ENCODE measurements at places on chromosomes 6 and 20.

DNA sequence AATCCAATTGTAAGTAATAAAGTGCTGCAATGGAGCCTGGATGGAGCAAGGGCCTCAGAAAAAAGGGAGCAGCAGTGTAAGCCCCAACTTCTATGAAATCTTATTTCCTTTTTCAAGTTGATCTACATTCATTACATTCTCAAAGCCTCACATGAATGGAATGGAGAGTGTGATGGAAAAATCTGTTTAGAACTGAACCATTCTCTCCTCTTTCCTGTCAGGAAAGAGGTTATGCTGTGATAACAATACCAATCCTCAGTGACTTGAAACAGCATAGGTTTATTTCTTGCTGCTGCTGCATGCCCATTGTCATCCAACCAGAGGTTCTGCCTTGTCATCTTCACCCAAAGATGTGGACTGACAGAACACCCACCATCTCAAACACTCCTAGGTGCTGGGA is 8.9 kb upstream of the OR2H2 start:
- no peak for DNase-seq

- DNase-seq = no peak
Measured at GRCh38 chr6:80976336-80976735, 776.1 kb downstream of the TENT5A start.

- DNase-seq = no peak
Measured at GRCh38 chr20:38726804-38727606, 2.7 kb downstream of the SLC32A1 start.

GRCh38 chr20:63696306-63696627 is 185 bp upstream of the TNFRSF6B start:
- no peak for DNase-seq

GRCh38 chr20:37804584-37805566 is 98.1 kb upstream of the VSTM2L start:
- no peak for DNase-seq

DNA sequence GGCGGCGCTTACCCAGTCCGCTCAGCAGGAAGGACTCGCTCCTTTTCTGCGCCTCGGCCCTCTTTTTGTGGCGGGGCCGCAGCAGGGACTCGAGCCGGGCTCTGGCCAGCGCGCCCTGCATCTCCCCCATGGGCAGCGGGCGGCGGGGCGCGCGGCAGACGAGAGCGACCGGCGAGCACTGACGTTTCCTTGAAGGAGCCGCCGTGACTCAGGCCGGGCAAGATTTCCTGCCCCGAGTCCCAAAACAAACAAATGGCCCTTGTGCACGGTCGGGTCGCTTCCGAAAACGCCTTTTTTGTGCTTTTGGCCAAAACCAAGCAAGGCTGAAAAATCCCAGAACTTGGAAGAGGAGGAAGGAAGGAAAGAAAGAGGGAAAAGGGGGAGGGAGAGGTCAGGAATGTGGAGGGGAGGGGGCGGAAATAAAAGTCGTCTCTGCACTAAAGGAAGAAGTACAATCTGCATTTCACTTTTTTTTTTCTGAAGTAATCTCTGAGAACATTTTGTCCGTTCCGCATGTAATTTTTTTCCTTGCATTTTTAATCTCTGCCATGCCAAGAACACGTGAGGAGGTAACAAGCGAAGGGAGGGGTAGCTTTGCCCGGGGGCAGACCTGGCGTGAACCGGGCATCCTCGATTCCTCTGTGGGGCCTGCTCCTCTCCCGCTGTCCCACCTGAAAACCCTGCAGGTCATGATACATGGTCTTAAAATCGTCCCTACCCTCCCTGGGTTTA is 123.3 kb upstream of the SLC2A12 start:
- DNase-seq = no peak

DNA sequence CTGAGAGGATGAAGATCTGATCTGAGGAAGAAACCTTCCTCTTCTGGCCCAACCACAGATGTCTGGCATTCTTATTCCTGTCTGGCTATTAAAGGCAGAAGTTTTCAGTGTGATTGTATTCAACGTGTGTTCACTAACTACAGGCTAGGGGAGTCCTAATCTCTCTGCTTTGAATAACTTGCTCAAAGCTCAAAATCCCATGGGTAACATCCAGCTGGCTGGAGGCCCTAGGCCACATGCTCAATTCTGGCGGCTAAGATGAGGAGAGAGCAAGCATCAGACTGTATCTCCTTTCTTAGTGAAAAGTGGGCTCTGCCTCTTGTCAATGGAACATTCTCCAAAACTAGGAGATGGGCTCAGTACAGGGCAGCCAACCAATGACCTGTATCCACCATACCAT is 478.0 kb downstream of the KIF16B start:
- no peak for DNase-seq

GRCh38 chr20:10716855-10717254 is 43.1 kb upstream of the JAG1 start:
- no peak for DNase-seq

DNA sequence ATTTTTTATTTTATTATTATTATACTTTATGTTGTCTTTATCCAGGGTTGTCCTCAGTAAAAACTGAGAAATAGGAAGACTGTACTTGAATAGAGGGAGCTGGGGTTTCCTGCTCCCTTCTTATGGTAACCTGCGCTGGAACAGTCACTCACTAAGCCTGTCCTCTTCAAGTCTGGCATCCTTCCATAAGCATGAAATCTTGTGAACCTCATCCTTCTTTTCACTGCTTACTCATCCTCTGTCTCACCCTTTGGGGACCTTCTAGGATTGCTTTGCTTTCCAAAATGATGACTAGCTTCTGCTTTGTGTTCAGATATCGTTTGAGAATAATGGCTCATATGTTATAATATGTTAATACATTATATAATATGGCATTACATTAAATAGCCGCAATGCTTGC is 90.6 kb downstream of the C6orf118 start:
- no peak for DNase-seq

GRCh38 chr20:20003031-20003954 is 13.9 kb upstream of the NAA20 start:
- no peak for DNase-seq

DNA sequence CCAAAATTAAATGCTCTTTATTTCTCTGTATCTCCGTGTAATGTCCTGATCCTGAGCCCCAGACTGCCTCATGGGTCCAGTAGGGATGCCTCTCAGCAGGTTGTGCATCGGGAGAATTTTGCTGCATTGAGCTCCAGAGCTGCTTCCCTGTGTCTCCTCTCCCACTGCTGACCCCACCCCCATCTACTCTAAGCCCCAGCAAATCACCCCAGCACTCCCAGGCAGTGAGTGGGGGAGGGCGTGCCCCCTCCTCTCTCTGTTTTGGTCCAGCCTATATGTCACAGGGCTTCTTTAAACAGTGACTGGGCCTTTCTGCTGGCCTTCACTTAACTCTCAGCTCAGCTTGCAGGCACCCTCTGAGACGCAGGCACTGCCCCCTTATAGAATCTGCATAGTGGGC is 228.8 kb upstream of the QKI start:
- no peak for DNase-seq

- DNase-seq = no peak
Measured at GRCh38 chr6:169701311-169701953, 397 bp downstream of the WDR27 start.

DNA sequence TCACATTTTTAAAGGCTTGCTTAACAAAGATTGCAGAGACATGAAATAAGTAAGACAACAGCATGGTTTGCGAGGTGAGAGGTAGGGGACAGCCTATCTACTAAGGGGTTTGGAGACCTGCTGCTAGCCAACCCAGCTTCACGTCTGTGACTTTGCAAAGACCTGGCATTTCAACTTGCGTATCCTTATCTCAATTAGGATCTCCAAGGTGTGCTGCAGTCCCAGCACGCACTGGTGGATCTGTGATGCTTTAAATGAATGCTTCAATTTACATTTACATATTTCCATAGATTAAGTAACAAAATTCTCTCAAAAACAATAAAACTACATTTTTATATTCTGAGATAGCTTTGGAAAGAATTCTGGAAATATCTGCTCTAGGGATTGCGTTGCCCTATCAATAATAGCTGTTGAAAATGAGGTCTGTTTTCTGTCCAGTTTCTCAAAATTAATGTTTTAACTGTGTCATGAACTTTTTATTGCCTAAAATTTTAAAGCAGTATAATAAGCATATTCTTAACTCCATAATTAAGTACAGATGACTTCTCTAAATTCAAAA is 124.4 kb upstream of the EDN1 start:
- no peak for DNase-seq

DNA sequence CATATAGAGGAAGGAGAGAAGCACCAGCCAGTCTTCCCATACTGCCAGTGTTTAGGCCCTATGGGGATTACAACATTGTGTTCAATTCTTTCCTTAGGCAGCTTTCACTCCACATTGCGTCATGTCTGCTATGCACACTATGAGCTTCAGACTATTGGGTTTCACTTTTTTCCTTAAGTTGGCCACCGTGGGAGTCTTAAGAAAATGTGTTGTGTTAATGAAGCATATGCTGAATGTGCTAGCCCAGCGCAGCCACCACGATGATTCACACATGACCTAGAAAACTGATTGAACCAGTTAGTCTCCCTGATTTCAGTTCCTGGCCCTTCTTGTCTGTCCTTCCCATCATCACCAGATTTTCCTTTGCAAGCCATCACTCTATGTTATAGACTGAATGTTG is 21.5 kb downstream of the TUBB2B start:
- DNase-seq = no peak

- DNase-seq = no peak
Measured at GRCh38 chr20:1423625-1424106, 30.8 kb upstream of the FKBP1A start.

DNA sequence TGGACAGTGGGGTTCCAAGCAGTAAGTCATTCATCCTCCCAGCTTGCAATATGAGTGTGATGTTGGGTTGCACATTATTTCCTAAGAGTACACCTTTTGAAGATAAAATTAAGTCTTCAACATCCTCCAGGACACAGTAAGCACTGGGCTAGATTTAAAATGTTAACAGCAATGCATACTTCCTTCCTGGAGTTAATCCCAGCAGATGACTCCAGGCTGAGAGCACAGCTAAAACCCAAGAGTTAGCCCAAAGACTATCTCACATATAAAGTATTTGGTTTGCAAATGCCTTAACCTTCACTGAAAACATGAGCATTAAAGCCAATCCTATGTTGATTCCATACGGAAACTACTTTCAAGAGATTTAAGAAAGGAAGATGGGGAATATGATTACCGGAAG is 69.2 kb downstream of the SLC23A2 start:
- DNase-seq = no peak

DNA sequence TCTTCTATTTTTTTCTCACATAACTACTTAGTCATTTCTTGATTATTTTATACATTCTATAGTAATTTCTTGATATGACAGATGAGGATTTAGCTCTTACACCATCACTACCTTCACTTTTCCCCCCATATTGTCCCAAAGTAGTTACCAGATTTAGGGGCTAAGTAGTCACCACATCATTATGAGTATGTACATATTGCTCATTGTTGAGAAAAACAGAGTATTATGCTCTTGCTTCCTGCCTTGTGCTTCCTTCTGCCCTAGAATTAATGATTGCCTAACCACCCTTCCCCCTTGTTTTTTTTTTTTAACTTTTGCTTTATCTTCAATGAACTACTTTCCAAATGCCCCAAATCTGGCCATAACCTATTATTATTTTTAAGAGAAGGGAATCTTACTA is 6.8 kb upstream of the HLA-B start:
- no peak for DNase-seq

GRCh38 chr20:43721097-43721428 is 5.7 kb downstream of the GTSF1L start:
- no peak for DNase-seq

DNA sequence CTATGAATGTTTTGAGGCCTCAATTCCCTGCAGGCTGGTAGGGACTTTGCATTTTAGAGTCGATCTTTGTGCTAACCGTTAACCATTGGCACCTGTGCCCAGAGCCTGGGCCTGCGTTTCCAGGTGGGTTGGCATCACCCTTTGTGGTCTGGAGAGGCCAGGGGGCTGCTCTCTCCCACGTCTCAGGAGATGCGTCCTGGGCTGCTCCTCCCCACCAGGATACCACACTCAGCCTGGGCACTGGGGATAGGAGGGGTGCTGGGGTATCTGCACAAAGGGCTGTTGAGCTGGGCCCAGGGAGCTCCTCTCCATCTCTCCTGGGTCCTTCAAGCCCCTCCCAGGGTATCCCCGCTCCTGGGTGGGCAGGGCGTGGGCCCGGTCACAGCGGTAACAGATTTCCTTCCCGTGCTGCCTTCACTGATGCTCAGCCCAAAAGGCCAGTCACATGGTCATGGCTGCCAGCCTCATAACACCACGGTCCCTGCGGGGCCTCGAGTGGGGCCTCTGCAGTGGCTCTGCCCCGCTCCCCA is 266.2 kb downstream of the TAF4 start:
- DNase-seq = no peak

All from activated gamma-delta T cell (primary cell).